Islet precursor cell (in vitro differentiated cells): ENCODE measurements at places on chromosomes 2 and 18.

GRCh38 chr2:43031471-43032212 lies 194.8 kb downstream of the ZFP36L2 start:
- DNase-seq = no peak

DNA sequence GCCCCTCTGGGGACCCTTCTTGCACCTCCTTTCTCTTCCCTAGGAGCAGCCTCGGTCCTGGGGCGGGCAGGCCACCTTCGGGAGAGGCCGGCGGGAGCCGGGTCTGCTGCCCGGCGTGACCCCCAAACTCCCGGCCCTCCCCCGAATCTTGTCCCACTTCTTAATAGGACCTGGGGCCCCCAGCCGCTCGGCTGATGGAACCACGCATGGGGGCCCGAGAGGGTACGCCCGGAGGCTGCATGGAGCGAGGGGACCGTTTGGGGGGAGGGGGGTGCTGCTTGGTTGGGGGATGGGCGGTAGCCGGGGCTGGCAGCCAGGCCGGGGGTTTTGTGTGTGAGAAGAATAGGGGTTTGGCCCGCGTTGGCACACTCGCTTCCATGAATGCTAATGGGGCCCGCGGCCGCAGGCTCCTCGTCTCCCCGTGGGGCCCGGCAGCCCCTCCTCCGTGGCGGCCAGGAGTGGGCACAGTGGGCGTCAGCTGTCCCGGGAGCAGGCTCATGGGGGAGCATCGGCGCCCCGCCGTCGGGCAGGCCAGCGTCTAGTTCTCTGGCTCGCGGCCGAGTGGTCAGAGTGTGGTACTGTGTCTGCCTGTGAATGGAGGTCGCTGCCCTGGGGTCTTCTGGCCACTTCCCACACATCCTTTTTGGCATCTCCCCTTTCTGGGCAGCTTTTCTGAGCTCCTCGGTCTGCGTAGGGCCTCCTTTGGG lies 1.0 kb downstream of the GAREM2 start:
- no peak for DNase-seq

- DNase-seq = peak; percentile 89
Observed at GRCh38 chr18:10681581-10682367, 155.9 kb downstream of the NAPG start.

DNA sequence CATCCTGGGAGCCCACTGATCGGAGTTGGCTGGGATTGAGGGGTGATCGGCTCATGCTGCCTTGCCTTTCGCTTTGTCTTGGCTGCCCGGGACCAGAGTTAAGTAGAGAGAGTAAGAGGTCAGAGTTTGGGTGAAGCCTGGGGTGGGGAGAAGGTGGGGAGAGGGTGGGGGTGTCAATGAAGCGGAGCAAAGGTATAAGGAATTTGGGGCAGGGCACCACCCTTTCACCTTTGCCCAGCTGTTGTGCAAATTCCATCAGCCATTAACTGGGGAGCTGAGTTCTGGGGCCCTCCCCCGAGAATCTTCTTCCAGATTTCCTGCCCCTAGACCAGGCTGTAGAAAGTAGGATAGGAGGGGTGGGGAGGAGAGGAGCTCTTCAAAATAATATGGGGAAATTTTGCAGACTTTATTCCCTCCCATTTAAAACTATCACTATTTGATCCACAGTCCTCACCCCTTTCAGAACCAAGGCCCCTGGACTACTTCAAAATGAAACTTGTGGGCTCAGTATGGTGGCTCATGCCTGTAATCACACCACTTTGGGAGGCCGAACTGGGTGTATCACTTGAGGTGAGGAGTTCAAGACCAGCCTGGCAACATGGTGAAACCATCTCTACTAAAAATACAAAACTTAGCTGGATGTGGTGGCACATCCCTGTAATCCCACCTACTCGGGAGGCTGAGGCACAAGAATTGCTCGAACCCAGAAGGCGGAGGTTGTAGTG lies at the start of gene SLC23A3:
SLC23A3 (minus strand) TSS at position 100 of the 725 bp plus-strand sequence; CDS start at position 55, 45 bp downstream.
- no peak for DNase-seq

- DNase-seq = no peak
Observed at GRCh38 chr2:119241205-119241532, 17.5 kb downstream of the STEAP3 start.

GRCh38 chr2:23587341-23587880 lies 202.4 kb downstream of the KLHL29 start:
- no peak for DNase-seq

- DNase-seq = no peak
Observed at GRCh38 chr2:160336635-160337034, 136.6 kb upstream of the ITGB6 start.

GRCh38 chr2:24365826-24366225 lies 5.5 kb upstream of the ITSN2 start:
- DNase-seq = no peak

DNA sequence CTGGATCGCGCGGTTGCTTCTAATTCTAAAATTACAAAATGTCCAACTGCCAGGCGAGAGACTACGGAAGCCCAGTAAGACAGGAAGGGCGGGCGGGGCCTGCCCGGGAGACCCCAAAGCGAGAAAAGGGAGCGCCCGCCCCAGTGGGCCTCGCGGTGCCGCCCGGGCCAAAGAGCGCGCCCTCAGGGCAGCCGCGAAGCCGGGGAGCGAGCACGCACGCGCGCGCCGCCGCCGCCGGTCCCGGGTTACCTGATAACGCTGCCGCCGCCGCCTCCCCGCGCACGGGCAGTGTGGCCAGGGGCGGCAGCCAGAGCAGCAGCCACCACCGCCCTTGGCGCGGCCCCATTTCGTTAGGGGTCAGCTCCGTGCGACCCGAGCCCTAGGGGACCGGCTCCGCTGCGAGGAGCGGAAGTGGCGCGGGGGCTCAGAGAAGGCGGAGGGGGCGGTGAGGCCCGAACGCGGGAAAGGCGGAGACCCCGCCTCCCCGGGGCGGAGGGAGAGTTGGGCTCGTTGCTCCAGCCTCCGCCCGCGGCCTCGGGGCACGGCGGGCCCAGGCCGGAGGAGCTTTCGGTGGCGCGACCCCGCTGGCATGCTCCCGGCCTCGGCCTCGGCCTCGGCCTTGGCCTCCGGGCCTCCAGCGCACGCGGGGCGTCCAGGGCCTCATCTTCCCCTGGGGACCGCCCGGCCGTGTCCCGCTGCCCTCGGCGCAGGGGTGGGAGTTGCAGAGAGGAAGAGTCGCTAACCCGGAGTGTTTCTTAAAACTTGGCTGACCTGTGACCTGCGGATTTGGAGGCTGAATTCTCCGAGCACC lies at the start of gene NEMP2:
NEMP2 (minus strand) TSS at position 413 of the 811 bp plus-strand sequence; CDS start at position 346, 67 bp downstream.
- peak; percentile 92 for DNase-seq

- DNase-seq = no peak
Observed at GRCh38 chr2:11990576-11990975, 244.1 kb downstream of the LPIN1 start.

- DNase-seq = no peak
Observed at GRCh38 chr2:20643826-20644225, 7.1 kb downstream of the HS1BP3 start.

- DNase-seq = no peak
Observed at GRCh38 chr2:59993726-59994125, 559.7 kb downstream of the BCL11A start.

DNA sequence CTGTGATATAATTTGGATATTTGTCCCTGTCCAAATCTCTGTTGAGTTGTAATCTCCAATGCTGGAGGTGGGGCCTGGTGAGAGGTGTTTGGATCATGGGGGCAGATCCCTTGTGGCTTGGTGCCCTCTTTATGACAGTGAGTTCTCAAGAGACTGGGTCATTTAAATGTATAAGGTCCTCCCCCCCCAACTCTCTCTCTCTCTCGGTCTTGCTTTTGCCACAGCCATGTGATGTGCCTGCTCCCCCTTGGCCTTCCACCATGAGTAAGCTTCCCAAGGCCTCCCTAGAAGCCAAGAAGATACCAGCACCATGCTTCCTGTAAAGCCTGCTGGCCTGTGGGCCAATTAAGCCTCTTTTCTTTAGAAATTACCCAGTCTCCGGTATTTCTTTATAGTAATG lies 58.6 kb downstream of the FN1 start:
- no peak for DNase-seq

DNA sequence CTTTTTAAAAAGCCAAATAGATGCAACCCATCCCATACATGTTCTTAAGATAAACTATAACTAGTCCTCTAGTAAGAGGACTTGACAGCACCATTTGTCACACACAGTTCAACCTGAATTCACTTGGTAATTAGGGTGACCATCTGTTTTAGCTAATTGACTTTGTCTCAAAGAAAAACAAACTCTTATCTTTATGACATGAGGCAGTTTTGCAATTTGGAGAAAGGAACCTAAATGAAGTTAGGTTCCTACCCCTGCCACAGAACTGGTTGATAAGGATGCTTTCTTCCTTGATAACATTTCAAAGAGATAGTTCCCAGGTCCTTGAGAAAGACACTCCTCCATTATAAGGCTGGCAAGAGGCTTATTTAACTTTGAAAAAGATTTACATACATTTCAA lies 57.4 kb upstream of the LRRTM1 start:
- no peak for DNase-seq

- DNase-seq = peak; percentile 95
Observed at GRCh38 chr2:54469484-54470053, 13.4 kb downstream of the SPTBN1 start.

DNA sequence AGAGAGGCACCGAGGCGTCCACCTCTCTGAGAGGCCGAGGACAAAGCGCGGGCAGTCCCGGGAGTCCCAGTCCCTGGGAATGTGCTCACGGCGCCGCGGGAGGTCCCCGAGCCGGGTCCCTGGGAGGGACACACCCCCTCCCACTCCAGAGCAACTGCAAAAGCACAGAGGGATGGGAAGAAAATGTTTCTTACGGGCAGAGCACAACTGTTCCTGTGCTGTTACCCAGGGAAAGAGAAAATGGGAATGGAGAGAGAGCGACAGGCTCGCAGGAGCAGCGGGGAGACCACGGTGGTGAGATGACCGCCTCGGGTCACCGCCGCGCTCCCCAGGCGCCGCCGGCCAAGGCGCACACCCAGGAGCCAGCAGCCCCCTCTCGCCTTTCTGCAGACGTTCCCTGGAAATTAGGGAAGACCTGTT lies 1.2 kb upstream of the BCL11A start:
- peak; percentile 74 for DNase-seq

DNA sequence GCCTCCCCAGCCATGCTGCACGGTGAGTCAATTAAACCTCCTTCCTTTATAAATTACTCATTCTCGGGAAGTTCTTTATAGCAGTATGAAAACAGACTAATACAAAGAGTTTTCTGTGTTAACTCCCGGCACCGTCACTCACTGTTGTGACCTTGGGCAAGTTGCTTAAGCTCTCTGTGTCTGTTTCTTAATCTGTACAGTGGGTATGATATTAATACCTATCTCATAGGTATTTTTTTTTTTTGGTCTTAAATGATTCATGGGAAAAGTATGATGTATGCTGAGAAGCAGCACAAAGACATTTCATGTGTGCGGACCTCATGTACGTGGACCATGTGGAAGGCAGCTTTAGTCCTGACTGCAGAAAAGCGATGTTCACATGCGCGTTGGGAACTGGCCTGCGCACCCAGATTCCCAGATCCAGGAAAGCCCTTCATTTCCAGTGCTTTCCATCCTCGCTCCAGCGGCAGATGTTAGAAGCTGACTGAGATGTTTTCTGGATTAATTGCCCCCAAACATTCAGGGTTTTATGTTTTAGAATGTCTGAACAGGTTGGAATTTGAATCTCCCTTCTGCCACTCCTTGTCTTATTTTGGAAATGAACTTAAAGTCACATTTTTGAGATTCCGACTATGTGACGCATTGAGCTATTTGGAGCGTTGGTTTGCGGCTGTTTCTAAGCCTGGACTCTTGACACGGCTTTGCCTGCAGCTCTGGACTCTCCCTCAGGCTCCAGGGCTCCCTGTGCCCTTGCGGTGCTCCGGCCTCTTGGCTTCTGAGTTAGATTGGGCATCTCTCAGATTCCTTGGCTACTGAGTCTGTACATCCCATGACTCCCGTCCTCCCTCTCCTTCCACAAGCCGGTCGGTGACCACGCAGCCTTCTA lies 61.4 kb downstream of the SLC4A3 start:
- peak; percentile 85 for DNase-seq

GRCh38 chr2:230762317-230762896 lies 49.8 kb downstream of the CAB39 start:
- DNase-seq = peak; percentile 82

DNA sequence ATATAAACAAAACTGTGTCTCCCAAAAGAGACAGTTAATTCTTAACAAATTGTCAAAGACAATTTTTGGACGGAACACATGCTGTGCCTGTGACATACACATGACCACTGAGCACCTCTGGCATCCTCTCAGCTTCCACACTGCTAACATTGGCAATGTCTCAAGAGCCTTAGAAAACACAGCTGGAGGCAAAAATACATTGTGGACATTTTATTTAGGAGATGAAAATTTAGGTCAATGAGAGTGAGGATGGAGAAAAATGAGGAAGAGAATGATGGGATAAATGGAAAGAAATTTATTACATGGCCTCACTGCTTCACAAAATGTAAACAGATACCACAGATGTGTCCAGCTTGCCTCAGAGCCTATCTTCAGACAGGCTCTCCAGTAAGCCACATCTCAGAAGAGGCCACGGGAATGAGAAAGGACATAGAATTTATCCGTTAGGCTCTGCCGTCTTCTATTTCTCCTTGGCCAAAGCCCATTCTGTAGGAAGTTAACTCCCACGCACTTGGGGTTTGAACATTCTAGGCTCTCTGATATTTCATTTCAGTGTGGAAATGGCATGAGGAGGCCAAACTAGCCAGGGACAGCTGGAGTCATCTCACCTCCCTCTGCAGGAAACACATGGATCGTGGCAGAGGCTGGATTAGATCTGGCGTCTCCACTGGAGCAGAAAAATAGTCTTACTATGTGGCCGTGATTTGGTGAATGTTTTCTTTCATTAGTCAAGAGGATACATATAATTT lies 519.4 kb upstream of the DSEL start:
- no peak for DNase-seq

- no peak for DNase-seq
Observed at GRCh38 chr2:145739681-145740080, 1219.8 kb upstream of the ZEB2 start.

DNA sequence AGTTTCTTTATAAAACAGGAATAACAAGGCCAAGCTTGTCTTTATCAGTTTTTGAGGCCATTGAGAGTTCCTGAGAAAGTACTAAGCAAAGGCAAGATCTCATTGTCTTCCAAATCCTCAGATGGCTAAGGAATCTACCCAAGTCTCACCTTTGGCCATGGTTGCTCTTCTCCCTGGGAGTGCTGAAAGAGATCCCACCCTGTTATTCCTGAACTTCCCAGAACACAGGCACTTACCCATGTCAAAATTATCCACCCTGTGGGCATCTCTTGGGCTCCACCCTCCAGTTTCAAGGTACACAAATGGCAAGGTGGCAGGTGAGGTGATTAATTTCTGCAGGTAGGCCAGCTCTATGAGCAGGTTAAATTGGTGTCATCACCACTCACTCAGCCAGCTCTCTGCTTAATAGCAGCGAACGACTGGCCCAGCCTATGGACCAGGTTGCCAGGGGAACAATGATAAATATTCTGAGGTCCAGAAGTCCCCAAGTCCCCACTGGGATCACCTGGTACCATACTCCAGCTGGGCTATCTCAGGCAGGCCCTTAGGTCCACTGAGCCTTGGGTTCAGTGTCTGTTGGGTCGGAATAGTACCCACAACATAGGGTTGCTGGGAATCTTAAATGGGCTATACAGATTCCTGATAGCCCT lies 2.3 kb upstream of the SPRED2 start:
- no peak for DNase-seq

- DNase-seq = no peak
Observed at GRCh38 chr2:28567061-28567471, 71.2 kb downstream of the PLB1 start.
